ENCODE measurements at places on chromosomes 2 and 18. TPM values are rescaled to one million over a fixed set of nuclear protein-coding genes. Genes with fewer than 3 reads are reported as not detected.

The STK16 gene
- total RNA-seq = 32.9 TPM

The COLEC12 gene
- 10.2 TPM for total RNA-seq

GRCh38 chr2:205297846-205298245, 384.5 kb upstream of the NRP2 start:
- no peak for DNase-seq

DNA sequence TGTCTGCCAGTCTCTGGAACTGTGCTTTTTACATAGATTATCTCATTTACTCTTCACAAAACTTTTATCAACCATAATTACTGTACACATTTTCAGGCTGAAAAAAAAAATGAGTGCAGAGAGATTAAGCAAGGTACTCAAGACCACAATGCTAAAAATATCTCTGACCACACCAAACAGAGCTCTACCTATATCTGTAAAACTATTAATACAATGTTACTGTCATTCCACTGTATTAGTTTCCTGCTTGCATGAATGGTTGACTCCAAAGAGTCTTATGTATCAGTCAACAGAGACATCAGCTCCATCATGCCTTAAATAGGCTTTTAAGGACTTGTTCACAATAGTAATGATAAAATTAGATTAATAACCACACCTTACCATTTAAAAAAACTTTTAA, 134.7 kb upstream of the CCDC150 start:
- no peak for DNase-seq

- no peak for DNase-seq
Measured at GRCh38 chr2:174334781-174335251, at the start of gene SP9. Gene SP9 (plus strand): TSS chr2:174334954. CDS start chr2:174335093, 139 bp downstream.
